SHP77 (cell line): ENCODE measurements at places on chromosomes 12 and 14.
A peak's percentile ranks its signal among the peaks of the same experiment; 100 is the strongest.

GRCh38 chr12:79691511-79692248, 916 bp upstream of the PAWR start:
- peak; percentile 43 for DNase-seq

GRCh38 chr12:25347716-25348592, 97.2 kb upstream of the KRAS start:
- DNase-seq, result no peak

- no peak for DNase-seq
These were observed 40.6 kb downstream of the C12orf42 start for GRCh38 chr12:103455020-103455763.

GRCh38 chr12:45216983-45217485, 1.1 kb downstream of the ANO6 start:
- DNase-seq, result no peak

DNA sequence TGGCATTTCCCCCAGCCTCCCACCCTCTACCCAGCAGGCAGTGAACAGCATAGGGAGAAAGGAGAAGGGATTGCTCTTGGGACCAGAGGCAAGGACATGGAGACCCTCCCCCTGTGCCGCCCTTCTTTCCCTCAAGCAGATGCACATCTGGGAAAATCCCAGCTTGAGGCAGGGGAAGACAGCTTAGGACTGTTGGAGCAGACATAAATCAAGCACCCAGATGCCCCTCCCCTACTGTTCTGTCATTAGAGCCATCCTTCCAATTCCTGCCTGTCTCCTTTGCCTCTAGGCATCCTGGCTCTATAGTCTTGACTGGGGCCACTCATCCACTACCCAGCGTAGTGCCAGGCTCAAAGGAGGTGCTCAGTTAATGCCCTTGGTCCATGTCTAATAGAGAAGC, 7.5 kb upstream of the CISTR start:
- DNase-seq, result no peak

- no peak for DNase-seq
These were observed 278.7 kb downstream of the ITPR2 start for GRCh38 chr12:26554332-26554731.

DNA sequence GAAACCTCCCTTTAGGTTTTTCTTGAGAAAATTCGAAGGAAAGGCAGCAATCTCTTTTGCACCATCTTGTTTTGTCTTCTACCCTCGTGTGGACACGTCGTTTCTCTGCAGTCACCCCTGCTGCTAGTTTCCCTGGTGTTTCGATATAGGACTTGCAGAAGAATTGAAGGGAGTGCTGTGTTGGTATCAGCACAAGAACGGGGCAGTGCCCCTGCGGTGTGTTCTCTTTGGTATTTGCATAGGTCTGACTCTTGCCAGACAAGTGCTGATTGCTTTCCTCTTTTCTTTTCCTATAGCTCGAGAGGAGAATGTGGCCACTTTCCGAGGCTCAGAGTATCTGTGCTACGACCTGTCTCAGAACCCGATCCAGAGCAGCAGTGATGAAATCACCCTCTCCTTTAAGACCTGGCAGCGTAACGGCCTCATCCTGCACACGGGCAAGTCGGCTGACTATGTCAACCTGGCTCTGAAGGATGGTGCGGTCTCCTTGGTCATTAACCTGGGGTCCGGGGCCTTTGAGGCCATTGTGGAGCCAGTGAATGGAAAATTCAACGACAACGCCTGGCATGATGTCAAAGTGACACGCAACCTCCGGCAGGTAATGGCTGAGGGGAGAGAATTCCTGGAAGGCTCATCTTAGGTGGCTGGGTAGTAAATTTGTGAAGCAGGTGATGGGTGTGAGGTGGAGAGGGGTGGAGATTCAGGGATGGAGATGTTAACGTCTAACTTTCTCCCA, 474.8 kb downstream of the NRXN3 start:
- no peak for DNase-seq
